ENCODE measurements at places on chromosomes 6 and 20. TPM values are rescaled to one million over a fixed set of nuclear protein-coding genes. Genes with fewer than 3 reads are reported as not detected.

DNA sequence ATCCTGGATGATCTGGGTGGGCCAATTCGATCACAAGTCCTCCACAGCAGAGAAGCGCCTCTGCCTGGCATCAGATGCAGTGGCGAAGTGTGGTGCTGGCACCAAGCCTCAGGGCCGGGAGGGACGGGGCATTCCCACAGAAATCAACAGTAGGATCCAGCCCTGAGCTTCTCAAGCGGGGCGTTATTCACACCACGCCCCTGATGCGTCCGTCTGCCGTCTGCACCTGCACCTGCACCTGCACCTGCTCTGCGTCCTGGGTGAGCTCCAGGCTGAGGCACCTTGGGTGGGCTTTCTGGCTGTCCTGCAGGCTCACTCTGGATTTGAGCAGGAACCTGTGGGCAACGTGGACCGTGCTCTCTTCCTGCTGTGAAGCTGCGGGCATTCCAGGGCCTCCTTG, 13.8 kb upstream of the NTSR1 start:
- no peak overlapping the region for H3K4me3 ChIP-seq
- H3K27me3 ChIP-seq = no peaks in the 10 kb centered on the region
- H3K4me1 ChIP-seq = no peaks in the 10 kb centered on the region
- DNase-seq = no peak

DNA sequence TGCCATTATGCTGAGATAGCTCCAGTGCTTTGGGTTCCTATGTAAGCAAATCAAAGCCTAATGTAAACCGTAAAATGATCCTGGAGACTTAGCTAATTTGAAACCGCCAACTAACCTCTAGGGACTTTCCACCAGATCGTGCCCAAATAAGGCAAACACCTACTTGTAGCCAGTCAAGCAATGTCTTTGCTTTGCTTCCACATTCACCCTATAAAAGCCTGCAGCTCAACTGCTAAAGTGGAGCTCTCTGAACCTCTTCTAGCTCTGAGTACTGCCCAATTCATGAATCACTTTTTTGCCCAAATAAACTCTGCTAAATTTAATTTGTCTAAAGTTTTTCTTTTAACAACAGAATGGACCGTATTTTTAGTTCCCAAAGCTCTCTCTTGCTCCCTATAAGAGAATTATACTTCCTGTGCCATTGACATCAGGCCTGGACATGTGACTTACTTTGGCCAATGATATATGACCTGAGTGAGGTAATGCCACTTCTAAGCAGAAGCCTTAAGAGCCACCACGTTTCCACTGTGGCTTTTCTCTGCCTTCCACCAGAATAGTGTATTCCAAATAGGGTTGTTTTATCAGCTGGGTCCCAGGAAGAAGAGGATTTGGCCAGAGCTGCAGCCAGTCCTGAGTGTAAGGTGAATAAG, 34.8 kb upstream of the PSMF1 start:
- DNase-seq = no peak
- H3K27ac ChIP-seq = no peak overlapping the region
- no peaks in the 10 kb centered on the region for H3K27me3 ChIP-seq
- no peaks in the 10 kb centered on the region for H3K4me1 ChIP-seq
- no peak overlapping the region for H3K4me3 ChIP-seq

- H3K4me3 ChIP-seq = no peak overlapping the region
- H3K4me1 ChIP-seq = no peaks in the 10 kb centered on the region
- H3K27ac ChIP-seq = no peak overlapping the region
Measured at GRCh38 chr20:22063753-22064152, 358.3 kb downstream of the PAX1 start.

GRCh38 chr6:52551483-52552277, 25.2 kb downstream of the TRAM2 start:
- peaks cover 17% of the 10 kb centered on the region for H3K4me1 ChIP-seq
- peak; percentile 83 for DNase-seq
- H3K36me3 ChIP-seq = no peaks in the 10 kb centered on the region

DNA sequence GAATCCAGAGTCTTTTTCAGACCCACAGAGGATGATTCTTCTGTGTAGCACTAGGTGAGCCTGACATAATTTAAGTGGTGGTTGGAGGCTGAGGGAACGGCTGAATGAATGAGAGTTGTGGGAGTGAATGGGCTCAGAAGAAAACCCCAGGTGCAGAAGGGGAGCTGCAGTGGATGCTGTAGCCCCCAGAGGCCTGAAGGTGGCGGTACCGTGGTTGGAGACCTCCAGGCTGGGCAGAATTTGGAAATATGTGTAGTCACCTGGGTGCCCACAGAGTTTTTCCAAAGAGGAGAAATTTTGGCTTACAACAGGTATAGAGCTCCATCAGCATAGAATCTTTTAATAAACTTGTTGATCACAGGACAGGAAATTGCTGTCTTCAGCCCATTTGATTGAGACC, 6.5 kb upstream of the RAET1G start:
- DNase-seq = peak; percentile 81
- H3K27me3 ChIP-seq = peaks cover 92% of the 10 kb centered on the region
- no peaks in the 10 kb centered on the region for H3K4me1 ChIP-seq
- no peaks in the 10 kb centered on the region for H3K36me3 ChIP-seq

GRCh38 chr6:140153703-140154102, 779.3 kb upstream of the CITED2 start:
- H3K36me3 ChIP-seq = no peaks in the 10 kb centered on the region
- no peaks in the 10 kb centered on the region for H3K4me1 ChIP-seq
- no peak overlapping the region for H3K27ac ChIP-seq
- no peaks in the 10 kb centered on the region for H3K27me3 ChIP-seq
- DNase-seq = no peak

- peaks cover 31% of the 10 kb centered on the region for H3K4me1 ChIP-seq
- H3K36me3 ChIP-seq = no peaks in the 10 kb centered on the region
- H3K4me3 ChIP-seq = peak overlapping the region; percentile 37
- no peaks in the 10 kb centered on the region for H3K27me3 ChIP-seq
- DNase-seq = no peak
Measured at GRCh38 chr6:64990652-64991304, 716.2 kb downstream of the EYS start.

DNA sequence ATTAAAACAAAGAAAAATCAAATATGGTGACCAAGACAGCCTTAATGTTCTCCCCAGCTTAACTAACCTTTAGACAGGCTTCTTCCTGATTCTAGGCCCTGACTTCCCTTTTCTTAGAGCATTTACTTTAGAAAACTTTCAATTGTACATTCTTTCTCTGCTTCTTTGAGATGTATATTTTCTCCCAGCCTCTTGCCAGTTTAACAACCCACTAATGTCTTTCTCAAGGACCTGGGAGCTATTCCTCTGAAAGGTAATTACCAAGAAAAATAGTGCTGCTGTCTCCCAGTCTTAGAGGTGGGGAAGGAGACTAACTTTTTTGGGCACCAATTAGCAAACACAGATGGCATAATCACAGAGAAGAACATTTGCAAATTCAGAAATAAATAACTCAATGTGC, 62.8 kb upstream of the KCNQ5 start:
- H3K4me1 ChIP-seq = peaks cover 11% of the 10 kb centered on the region
- no peak overlapping the region for H3K27ac ChIP-seq
- DNase-seq = no peak
- H3K36me3 ChIP-seq = no peaks in the 10 kb centered on the region
- no peaks in the 10 kb centered on the region for H3K27me3 ChIP-seq

DNA sequence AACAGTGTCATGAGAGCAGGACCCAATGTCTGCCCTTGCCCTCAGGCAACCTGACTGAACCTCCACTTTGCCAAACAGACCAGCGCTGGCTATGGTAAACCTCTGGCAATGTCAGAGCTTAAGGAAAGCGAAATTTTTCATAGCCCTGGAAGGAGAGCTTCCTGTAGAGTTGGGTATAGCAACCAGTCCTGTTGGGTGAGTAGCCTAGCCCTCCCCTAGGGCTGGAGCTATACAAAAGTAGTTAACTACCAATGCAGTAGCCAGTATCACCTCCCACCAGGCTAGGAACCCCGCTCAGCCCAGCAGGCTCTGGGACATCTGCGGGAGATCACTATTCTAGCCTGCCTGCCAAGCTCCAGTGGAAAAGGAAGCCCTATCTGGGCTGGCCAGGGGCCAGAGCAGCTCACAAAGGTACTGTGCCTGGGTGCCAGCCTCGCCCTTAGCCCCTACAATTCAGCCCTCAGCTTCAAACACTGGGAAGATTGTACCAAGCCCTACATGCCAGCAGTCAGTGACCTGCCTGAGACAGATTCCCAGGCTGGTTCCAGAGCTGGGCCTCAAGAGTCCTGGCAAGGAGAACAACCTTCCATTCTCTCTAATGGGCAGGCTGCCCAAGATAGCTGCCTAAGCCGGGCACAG, 7.9 kb downstream of the WFDC3 start:
- no peaks in the 10 kb centered on the region for H3K36me3 ChIP-seq
- peaks cover 13% of the 10 kb centered on the region for H3K4me1 ChIP-seq
- DNase-seq = no peak
- H3K27me3 ChIP-seq = no peaks in the 10 kb centered on the region

GRCh38 chr6:135759831-135760230, 91.7 kb upstream of the PDE7B start:
- no peaks in the 10 kb centered on the region for H3K4me1 ChIP-seq
- no peak overlapping the region for H3K27ac ChIP-seq
- H3K27me3 ChIP-seq = no peaks in the 10 kb centered on the region
- no peak for DNase-seq
- no peaks in the 10 kb centered on the region for H3K36me3 ChIP-seq

DNA sequence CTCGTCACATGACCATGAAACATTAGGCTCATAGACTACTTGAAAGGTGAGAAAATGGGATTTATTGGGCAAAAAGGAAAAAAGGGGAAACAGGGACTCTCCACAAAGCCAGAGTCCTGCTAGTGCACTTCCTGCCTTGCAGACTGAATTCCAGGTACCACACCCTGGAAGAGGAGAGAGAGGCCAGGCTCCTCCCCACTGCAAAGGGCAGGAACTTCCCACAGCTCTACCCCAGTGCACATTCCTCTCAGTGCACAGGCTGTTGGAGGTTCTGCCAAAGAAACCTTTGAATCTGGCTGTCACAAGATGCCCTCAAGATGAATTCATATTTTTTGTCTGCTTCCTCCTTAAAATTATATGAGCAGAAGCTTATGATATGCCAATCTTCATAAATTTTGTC, 920.4 kb upstream of the GJE1 start:
- no peak overlapping the region for H3K4me3 ChIP-seq
- H3K27me3 ChIP-seq = no peaks in the 10 kb centered on the region
- no peak for DNase-seq
- H3K4me1 ChIP-seq = no peaks in the 10 kb centered on the region

DNA sequence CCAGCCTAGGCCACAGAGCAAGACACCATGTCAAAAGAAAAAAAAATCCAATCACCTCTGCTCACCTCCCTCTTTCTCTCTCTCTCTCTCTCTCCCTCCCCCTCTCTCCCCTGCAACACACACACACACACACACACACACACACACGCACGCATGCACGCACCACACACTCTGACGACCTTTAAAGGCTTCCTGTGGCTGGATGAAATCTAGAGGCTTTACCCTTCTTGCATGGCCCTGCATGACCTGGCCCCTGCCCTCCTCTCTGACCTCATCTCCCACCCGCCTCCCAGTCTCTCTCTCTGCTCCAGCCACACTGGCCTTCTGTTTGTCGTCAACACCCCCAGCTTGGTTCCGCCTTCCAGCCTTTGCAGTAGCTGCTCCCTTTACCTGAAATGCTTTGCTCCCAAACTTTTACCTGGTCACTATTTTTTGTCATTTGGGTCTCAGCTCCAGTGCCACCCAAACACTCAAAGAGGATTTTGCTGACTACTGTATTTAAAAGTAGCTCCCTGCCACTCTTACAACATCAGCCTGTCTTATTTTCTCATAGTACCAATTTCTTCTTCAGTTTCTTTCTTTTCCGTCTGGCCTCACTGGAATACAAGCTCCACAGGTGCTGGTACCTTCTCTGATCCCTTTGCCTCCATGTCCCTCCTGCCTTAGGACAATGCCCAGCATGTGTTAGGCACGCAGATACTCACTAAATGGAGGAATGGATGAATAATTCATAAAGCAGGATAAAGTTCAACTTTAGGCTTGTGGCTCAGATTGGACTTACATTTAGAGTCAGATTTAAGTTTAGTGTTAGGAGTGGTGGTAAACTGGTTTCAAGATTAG, 4.3 kb upstream of the LTA start:
- no peaks in the 10 kb centered on the region for H3K27me3 ChIP-seq
- no peak overlapping the region for H3K4me3 ChIP-seq
- no peak overlapping the region for H3K27ac ChIP-seq
- peak; percentile 73 for DNase-seq

- no peaks in the 10 kb centered on the region for H3K36me3 ChIP-seq
- H3K27me3 ChIP-seq = no peaks in the 10 kb centered on the region
- H3K4me1 ChIP-seq = no peaks in the 10 kb centered on the region
- DNase-seq = no peak
Measured at GRCh38 chr6:135072753-135073152, 18.1 kb upstream of the HBS1L start.

- H3K36me3 ChIP-seq = no peaks in the 10 kb centered on the region
- H3K27me3 ChIP-seq = no peaks in the 10 kb centered on the region
- no peaks in the 10 kb centered on the region for H3K4me1 ChIP-seq
- no peak overlapping the region for H3K4me3 ChIP-seq
Measured at GRCh38 chr6:138455746-138456400, 43.4 kb downstream of the NHSL1 start.

DNA sequence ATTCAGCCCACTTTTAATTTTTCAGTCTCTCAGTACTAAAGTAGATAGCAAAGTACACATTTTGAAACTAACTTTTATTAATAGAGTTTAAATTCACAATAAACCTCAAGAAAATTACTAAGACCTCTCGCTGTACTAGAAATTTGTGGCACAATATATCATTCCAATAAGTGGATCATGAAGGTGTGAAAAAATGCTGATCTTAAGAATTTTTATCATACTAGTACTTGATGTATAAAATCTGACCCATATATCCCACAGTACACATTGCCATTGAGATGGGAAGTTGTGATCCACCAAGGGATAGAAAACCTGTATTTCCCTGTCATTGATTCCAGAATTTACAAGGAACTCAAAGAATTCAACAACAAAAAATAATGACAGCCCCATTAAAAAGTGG, 85.7 kb downstream of the DCDC2 start:
- H3K36me3 ChIP-seq = no peaks in the 10 kb centered on the region
- no peaks in the 10 kb centered on the region for H3K4me1 ChIP-seq
- no peak overlapping the region for H3K4me3 ChIP-seq
- no peak for DNase-seq
- no peak overlapping the region for H3K27ac ChIP-seq

DNA sequence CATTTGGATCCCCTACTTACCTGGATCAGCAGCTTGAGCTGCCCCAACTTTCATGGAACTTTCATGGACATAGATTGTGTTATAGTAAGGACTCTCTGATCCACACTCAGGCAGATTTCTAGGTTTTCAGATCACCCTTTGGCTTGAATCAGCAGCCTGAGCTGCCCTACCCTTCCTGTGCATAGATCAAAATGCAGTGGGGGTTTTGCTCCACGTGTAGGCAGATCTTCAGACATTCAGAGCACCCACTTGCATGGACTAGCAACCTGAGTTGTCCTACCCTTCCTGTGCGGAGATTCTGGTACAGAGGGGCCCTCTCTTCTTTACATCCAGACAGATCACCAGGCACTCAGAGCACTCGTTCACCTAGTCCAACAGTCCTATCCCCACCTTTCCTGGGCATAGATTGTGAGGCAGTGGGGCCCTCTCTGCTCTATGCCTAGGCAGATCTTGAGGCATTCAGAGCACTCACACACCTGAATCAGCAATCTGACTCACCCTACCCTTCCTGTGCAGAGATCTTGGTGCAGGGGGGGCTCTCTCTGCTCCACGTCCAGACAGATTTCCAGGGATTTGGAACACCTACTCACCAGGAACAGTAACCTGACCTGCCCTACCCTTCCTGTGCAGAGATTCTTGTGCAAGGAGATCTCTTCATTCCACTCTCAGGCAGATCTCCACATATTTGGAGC, 705.2 kb upstream of the NRSN1 start:
- no peaks in the 10 kb centered on the region for H3K36me3 ChIP-seq
- H3K27me3 ChIP-seq = no peaks in the 10 kb centered on the region
- H3K27ac ChIP-seq = no peak overlapping the region
- H3K4me1 ChIP-seq = no peaks in the 10 kb centered on the region
- DNase-seq = no peak

RUNX2 gene
- 0.18 TPM for total RNA-seq

SMAP1 gene
- total RNA-seq = 36.6 TPM

SNPH gene
- total RNA-seq = 1.9 TPM

TRIM40 gene
- not detected for total RNA-seq

PRPH2 gene
- 0.40 TPM for total RNA-seq

Measured in endodermal cell (in vitro differentiated cells).